ENCODE measurements at places on chromosomes 16 and 17. TPM values are rescaled to one million over a fixed set of nuclear protein-coding genes. Genes with fewer than 3 reads are reported as not detected.
A peak's percentile ranks its signal among the peaks of the same experiment; 100 is the strongest.

The TMC7 gene
- 1.2 TPM for total RNA-seq

DNA sequence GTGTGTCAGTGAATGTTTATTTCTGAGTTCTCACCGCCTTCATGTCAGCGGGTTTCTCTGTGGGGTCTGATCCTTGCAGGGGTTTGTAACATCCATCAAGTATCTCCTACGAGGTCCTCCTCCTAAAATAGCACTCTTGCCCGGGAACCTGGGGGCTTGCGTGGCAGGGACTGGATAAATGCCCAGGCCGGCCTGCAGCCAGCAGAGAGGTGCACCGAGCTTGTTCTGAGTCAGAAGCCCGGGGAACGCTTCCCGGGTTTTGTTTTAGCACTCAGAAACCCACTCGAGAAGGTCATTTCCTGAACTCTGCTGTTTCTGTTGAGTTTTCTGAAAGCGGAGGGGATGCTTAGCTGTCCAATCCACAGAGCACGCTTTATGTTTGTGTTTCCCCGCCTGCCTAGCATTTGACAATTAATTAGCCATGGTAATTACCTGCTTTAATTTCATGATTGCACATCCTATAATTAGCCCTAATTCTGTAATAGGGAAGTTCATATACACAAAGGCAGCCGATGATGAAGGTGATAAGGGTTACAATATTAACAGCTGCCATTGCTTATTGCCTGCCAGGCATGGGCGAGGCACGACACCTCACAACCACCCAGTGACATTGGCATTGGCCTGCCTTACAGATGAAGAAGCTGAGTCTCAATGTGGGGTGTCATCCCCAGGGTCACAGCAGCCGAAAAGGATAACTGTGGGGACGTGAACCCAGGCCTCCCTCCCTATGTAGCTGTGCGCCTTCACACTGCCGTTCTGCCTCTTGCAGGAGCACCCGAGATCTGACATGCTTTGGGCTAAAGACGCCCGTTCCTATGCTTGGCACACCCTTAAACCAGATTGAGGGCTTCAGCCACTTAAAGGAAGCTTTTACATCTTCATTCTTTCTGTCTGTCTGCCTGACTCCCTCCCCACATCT, 333.1 kb downstream of the CPPED1 start:
- DNase-seq: peak; percentile 18

The USP31 gene
- total RNA-seq: 6.3 TPM

- no peak for DNase-seq
These were observed at the start of gene MYH10 for GRCh38 chr17:8630227-8630801. Gene MYH10 (minus strand): TSS chr17:8630725. CDS start chr17:8623246, 7,479 bp downstream.

- no peak for DNase-seq
These were observed 9.5 kb upstream of the RAB40C start for GRCh38 chr16:580141-580945.

The PYCARD gene
- total RNA-seq: not detected

The DOC2B gene
- 0.14 TPM for total RNA-seq

DNA sequence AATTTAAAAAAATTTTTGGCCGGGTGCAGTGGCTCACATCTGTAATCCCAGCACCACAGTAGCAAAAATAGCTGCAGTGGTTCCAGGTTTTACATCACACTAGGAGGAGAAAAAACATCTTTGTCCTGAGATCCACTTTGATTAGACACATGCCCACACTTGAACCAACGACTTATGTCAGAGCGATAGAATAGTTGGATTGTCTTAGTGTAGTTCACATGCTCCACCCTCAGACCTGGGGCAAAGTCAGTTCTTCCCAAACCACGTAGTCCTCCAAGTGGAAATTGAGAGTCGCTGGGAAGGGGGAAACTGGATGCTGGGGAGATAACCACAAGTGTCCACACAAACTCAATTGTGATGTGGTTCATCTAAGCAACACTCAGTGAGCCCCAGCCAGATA, 11.4 kb upstream of the ITGAM start:
- DNase-seq: no peak

- no peak for DNase-seq
These were observed 57.7 kb downstream of the MEAK7 start for GRCh38 chr16:84446596-84447392.

GRCh38 chr17:4845118-4845517, 12.0 kb downstream of the MINK1 start:
- no peak for DNase-seq

The RCVRN gene
- total RNA-seq: not detected

DNA sequence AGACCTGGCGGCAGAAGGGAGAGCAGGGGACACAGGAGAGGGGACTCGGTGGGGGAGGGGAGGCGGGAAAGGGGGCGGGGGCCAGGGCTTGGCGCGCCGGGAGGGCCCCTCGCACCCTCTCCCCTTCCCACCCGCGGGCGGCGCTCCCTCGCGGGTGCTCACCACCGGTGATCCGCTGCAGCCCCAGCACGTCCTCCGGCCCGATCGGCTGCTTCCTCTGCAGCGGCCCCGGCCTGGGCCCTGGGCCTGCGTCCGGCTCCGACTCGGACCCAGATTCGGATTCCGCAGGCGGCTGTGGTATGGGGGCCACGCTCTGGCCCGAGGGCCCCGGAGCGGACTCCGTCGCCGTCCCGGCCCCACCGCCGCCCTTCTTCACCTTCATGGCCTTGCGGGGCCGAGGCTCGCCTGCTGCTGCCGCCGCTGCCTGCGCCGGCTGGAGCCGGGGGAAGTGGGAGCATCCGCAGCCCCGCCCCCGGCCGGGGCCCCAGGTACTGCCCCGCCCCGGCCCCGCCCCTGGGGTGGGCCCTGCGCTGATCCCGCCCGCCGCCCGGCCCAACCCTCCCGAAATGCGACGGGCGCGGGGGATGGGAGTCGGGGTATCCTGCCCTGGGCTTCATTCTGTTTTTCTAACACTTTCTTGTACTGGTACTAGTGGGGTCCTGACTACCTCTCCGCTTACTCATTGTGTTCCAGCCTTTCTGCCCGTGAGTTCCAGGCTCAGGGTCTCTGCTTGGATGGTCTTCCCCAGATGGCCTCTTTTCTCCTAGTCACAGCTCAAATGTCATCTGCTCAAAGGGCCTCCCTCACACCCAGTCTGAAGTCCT, at the start of gene UNC119:
Gene UNC119 (minus strand): TSS at position 449 of the 824 bp plus-strand sequence. CDS start 67 bp downstream, at position 382.
- DNase-seq: peak; percentile 71

The SLC47A1 gene
- total RNA-seq: 7.3 TPM

DNA sequence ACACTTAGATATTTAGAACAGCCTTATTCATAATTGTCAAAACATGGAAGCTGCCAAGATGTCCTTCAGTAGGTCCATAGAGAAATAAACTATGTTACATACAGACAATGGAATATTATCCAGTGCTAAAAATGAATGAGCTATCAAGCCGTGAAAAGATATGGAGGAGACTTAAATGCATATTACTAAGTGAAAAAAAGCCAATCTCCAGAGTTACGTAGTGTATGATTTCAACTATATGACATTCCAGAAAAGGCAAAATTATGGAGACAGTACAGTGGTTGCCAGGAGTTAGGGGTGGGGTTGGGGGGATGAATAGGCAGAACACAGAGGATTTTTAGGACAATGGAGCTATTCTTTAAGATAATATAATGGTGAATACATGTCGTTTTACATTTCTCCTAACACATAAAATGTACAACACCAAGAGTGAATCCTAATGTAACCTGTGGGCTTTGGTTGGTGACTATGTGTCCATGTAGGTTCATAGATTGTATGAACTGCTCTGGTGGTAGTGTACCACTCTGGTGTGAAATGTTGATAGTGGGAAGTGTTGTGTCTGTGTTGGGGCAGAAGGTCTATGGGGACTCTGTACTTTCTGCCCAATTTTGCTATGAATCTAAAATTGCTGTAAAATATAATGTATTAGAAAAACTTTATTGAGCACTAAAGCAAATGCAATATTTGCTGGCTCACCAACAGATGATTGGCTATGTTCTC, 122.6 kb downstream of the USP22 start:
- DNase-seq: no peak

DNA sequence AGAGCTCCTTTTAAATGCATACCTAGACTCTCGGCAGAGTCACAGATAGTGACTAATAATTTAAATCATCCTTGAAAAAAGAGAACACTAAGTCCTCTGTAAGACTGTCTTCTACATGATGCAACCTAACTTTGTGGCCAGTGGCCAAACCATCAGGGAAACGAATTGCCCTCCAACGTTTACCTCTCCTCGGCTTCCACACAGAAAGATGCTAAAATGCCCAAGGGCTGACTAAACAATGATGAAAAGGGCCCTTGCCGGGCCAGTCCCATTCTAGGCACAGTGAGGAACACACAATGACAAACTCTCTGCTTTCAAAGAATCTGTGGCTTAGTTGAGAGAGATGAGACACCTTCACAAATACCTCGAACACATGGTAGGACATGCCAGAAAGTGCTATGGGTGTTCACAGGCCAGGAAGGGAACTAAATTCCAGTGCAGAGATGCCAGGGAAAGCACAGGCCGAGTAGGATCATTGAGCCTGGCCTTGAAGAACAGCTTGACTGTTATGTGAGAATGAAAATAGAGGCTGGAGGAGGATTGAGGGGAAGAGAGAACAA, 35.3 kb upstream of the PITPNM3 start:
- peak; percentile 41 for DNase-seq

The KRTAP4-1 gene
- 0.26 TPM for total RNA-seq

The PIRT gene
- not detected for total RNA-seq
